ENCODE measurements at places on chromosomes 7 and 10. TPM values are rescaled to one million over a fixed set of nuclear protein-coding genes. Genes with fewer than 3 reads are reported as not detected.

The UNCX gene
- not detected for total RNA-seq

The PPP1R17 gene
- not detected for total RNA-seq

The CXCL12 gene
- 9.5 TPM for total RNA-seq

The CALN1 gene
- total RNA-seq, result not detected

The DPYSL4 gene
- total RNA-seq, result 42.2 TPM

The PRR15 gene
- 0.23 TPM for total RNA-seq

The TMEM196 gene
- total RNA-seq, result not detected

The DPY19L1 gene
- 27.9 TPM for total RNA-seq

The GPRIN2 gene
- total RNA-seq, result 0.10 TPM

All from glomerular endothelial cell (primary cell).